ENCODE measurements at places on chromosomes 1 and 21.

DNA sequence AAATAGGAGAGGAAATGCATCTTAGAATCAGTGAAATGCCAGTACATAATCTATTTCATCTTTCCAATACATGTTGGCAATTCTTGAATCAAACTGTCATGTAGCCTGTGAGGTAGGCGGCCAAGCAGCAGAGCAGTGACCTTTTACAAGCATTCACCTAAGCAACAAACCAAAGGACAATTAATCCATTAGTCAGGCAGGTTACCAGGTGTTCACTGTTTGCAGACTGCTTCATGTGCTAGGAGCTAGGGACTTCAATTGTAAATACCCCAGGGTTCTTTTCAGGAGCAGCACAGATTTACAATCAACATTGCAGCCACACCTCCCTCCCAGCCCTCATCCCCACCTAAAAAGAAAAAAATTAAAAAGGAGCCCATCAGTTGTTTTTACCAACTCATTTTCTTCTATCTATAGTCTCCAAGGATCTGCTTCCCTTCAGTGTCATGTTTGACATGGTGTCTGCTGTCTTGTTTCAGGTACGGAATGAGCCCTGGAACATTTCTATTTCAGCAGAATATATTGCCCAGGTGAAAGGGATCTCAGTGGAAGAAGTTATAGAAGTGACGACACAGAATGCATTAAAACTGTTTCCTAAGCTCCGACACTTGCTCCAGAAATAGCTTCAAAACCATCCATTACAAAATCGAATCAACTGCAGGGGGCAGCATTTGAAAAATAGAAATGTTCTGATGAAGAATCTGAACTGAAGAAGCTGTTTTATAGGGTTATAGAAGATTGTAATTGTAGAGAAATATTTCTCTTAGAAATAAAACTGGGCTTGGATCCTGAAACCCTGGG is 23.0 kb downstream of the TATDN3 start:
- DNase-seq, result peak; percentile 26

DNA sequence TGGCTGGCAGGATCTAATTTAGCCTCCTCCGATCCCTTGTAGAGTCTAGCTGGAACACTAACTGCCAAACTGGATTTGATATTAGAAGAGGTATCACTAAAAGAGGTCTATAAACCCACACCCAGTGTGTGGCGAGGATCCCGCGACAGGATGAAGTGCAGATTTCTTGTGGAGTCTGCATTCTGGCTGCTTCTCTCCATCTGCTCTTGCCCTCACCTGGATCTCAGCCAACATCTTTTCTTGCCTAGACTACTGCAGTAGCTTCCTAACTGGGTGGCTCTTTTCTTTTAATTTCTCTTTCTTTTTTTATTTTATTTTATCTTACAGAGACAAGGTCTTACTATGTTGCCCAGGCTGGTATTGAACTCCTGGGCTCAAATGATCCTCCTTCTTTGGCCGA is 48.9 kb upstream of the CAPZB start:
- no peak for DNase-seq

DNA sequence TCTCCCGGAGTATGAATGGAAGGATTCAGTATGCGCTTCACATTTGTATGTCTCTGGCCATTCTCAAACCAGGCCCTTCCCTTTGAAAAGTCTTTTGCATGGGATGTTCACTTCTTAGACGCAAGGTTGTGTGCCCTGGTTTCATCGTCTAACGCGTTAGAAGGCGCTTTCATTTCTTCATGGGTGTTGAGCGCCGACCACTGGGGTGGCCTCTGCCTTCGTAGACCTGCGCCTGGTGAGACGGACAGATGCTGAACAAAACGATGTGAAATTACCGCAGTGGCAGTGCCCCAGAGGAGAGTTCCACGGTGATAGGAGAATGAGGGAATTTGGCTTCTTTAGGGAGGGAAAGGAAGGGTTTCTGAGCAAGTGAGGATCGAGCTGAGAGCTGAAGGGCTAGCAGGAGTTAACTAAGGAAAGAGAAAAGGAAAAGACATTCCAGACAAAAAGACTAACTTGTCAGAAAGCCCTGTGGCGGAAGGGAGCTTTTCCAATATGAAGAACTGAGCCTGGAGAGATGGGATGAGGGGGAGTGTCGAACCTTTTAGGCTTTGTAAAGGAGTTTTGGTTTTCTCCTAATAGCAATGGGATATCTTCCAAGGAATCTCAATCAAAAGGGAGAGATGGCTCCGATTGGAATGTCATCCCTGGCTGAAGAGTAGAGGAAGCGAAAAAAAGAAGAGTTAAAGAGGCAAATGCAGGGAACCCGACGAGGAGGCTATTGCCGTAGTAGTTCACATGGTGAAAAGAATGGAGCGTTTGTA is 951 bp downstream of the GGPS1 start:
- DNase-seq, result peak; percentile 24

DNA sequence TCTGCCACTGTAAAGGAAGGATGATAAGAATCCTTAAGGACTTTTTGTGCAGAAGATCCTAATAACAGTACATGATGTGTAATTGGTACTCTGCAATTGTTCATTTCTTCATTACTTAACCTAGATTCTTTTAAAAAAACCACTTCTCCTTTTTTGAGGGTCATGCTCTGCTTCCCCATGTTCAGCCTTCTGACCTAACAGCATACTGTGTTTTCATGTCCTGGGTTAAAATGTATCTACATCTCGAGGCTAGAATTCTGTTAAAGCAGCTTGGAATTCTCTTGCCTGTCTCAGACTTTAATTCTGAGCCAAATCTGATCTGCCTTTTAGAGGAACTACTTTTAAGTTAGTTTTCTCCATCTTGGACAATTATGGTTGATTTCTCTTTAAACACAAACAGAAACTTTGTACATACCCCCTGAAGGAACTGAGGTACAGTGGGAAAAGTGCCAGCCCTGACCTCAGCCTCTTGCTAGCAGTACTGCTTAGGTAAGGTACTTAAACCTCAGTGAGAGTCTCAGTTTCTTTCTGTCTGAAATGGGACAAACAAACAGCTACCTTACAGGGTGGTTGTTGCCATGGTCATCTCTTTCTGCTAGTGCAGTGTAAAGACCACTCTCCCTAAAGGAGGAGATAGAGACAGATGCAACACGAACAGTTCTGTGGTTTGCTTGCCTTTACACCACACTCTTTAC is 103.2 kb upstream of the DYNLT5 start:
- DNase-seq, result no peak

DNA sequence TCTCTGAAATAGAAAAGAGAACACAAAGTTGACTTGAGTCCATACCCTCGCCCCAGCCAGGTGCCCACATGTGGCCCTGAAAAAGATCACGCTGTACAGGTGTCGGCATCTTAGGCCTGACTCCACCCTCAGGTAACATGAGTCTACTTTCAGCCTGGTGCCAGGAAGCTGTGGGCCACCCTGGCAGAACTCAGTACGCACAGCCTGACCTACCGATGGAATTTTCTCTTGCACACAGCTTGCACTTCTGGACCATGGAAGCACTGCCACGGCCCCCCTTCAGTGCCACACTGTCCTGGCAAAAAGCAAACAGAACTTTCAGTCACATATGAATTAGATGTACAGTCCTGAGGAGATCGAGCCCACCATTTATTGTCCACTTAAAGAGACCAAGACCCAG is 2.2 kb downstream of the CZIB start:
- DNase-seq, result no peak

DNA sequence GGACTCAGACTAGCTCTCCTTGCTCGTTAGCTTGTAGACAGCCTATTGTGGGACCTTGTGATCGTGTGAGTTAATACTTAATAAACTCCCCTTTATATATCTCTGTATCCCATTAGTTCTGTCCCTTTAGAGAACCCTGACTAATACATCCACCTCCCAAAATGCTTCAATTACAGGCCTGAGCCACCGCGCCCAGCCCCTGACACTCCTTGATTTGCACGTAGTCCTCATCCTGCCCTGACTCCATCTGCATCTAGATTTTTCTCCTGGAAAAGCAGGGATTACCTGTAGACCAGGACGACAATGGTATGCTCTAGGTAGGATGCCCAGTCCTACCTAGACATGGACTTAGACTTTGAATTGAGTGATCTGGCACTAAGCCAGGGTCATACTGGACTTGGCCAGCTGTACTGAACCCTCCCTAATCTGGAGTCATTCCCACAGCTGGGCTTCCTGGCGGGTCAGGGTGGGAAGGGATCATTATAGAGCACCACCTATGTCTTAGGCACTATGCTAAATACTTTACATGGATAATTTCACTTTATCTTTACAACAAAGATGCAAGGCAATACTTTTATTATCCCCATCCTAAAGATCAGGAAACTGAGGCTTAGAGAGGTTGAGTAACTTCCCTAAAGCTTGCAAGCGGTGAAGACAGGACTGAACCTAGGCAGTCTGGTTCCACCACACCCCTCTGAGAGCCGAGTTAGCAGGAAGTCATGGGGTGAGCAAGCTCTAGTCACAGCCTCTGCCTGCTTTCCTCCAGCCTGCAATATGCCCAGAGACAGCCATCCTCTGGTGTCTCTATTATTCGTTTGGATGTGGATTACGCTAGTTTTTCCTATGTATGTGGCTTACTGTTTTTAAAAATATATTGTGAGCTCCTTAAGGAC is 89.4 kb downstream of the DTL start:
- DNase-seq, result no peak

DNA sequence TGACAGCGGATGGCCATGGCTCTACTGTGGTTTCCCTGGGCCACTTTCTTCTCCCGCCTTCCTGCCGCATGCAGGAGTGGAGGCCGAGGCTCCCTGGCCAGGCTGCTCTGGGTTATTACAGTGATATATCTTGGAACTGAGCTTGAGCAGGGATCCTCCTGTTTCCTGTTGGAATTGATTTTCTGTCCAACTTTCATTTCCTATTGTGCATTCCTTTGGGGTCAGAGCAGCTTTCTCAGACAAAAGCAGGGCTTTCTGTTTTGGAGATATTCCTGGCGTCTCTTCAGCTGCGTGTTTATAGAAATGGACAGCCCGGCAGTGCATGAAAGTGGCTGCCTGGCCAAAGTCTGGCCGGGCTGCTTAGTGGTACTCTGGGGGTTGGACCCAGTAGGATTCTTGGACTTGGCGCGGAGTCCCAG is 146.4 kb downstream of the KIF26B start:
- DNase-seq, result no peak

DNA sequence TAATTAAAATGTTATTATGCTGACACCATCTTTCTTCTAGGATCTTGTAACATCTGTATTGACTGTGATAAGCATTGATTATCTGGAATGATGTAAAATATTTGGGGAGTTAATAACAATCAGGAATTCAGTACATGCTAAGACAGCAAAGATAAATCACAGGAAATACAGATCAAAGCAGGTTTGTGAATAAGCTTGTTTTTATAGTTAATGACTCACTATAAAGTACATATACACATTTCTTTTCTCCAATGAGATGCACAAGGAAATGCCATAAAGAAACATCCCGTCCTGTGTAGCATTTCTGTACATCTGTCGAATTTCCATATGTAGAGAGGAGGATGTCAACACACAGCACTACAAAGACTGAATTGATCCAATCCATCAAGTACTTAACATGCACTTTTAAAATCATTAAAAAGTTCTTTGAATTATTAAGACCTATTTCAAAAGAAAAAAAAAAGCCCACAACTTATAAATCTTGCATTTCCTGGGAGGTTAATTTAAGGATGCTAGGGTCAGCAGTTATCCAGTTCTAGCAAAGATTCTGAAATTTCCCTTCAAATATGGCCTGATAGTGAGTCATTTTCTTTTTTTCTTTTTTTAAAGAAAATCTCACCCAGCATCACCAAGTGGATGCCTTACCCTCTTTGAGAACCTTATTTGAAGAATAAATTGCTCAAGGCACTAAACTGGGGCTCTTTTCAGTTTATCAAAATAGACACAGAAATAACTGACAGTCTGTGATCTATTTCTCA is 243.2 kb upstream of the NR5A2 start:
- DNase-seq, result peak; percentile 97

- DNase-seq, result peak; percentile 68
These were observed 1.9 kb upstream of the ZFYVE9 start for GRCh38 chr1:52139817-52140540.

DNA sequence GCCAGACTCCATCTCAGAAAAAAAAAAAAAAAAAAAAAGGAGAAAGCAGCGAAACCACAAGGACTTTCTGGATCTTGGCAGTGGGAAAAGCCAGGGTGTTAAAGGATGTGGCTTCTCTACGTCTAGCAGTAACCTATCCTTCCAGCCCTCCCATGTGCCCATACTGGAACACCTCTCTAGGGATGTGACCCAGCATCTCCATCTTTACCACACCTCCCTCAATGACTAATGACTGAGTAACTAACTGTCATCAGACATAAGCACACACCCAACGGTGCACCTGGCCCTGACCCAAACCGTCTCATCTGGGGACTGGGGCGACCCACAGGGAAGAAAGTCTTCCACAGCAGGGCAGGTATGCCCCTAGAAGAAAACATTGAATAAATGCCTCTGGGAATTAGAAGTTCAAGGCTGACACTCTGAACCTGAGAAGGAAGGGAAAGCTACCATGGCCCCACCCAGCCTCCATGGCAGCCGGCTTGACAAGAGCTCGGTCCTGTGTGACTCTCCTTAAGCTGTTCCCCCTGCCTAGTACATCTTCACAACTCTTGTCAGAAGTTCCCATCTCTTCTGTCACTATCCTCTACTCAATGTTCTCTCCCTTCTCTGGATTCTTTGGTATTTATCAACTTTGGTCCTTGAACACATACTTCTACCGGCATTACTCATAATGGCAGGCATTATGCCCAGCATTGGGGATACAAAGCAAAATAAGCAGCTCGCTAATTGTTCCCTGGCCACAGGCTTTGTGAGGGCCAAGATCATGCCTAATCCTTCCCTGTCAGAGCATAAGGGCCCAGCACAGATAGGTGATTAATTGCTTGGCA is 14.8 kb upstream of the PAQR6 start:
- peak; percentile 98 for DNase-seq

DNA sequence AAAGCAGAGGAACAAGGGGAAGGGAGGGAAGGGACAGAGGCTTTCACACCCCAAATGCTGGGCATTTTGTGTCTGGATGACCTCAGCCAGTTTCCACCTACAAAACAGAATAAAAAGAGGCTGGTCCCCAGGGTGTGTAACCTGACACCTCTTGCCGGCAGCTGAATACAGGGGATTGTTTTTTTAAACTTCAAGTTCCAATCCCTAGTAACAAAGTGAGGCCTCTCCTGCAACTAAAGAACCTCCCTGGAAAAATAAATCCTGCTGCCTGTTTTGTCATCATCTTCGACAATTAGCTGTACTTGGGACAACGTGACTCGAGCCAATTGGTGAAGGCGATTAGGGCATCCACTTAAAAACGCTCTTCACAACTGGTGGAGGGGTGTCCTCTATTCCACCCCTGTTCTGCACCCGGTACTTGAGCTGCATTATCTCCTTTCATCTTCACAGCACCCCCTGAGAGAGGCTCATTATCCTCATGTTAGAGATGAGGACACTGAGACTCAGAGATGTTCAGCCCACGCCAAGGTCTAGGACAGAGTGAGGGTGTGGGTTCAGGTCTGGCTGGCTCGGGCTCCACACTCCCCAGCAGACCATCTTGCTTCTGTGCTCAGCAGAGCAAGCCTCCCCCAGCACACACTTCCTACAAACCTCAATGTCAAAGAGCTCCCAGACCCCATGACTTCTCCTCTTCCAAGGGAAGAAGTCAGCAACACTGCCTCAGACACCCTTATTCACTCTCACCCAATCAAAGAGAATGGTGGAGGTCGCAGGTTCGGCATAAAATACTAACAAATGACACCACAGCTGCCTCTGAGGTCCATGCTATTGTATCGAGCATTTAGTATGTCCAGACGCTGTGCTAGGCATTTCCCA is 15.2 kb downstream of the ITPKB start:
- DNase-seq, result peak; percentile 56

- peak; percentile 85 for DNase-seq
These were observed 38.6 kb upstream of the CCDC190 start for GRCh38 chr1:162899422-162900146.

GRCh38 chr1:183493540-183494245 is 21.4 kb downstream of the SMG7 start:
- DNase-seq, result peak; percentile 30

All from PC-3 (cell line).